ENCODE measurements at places on chromosomes 5 and 9. TPM values are rescaled to one million over a fixed set of nuclear protein-coding genes. Genes with fewer than 3 reads are reported as not detected.

GRCh38 chr5:122545986-122546385, 228.9 kb upstream of the SNX2 start:
- H3K4me1 ChIP-seq, result no peaks in the 10 kb centered on the region
- no peak overlapping the region for H3K4me3 ChIP-seq
- no peaks in the 10 kb centered on the region for H3K27me3 ChIP-seq
- H3K27ac ChIP-seq, result no peak overlapping the region

GRCh38 chr9:127078336-127078735, 44.1 kb downstream of the ANGPTL2 start:
- H3K36me3 ChIP-seq, result no peaks in the 10 kb centered on the region
- H3K27ac ChIP-seq, result no peak overlapping the region
- peak; percentile 69 for DNase-seq
- H3K4me3 ChIP-seq, result no peak overlapping the region
- no peaks in the 10 kb centered on the region for H3K27me3 ChIP-seq
- H3K4me1 ChIP-seq, result peaks cover 23% of the 10 kb centered on the region

- DNase-seq, result no peak
- H3K27ac ChIP-seq, result no peak overlapping the region
- no peaks in the 10 kb centered on the region for H3K36me3 ChIP-seq
- no peaks in the 10 kb centered on the region for H3K27me3 ChIP-seq
Measured at GRCh38 chr5:73999297-73999696, 373.3 kb downstream of the ARHGEF28 start.

The RGP1 gene
- 16.2 TPM for total RNA-seq

The SLC36A3 gene
- not detected for total RNA-seq
